Gastrocnemius medialis (tissue), 4 donors: ENCODE measurements at places on chromosomes 11 and 22.

GRCh38 chr11:2314525-2315394 lies 12.9 kb downstream of the TSPAN32 start:
- DNase-seq = no peak

GRCh38 chr11:69682681-69683326 lies 7.7 kb upstream of the LTO1 start:
- DNase-seq = no peak

GRCh38 chr22:16774911-16775500 lies 50.2 kb downstream of the XKR3 start:
- DNase-seq = no peak

DNA sequence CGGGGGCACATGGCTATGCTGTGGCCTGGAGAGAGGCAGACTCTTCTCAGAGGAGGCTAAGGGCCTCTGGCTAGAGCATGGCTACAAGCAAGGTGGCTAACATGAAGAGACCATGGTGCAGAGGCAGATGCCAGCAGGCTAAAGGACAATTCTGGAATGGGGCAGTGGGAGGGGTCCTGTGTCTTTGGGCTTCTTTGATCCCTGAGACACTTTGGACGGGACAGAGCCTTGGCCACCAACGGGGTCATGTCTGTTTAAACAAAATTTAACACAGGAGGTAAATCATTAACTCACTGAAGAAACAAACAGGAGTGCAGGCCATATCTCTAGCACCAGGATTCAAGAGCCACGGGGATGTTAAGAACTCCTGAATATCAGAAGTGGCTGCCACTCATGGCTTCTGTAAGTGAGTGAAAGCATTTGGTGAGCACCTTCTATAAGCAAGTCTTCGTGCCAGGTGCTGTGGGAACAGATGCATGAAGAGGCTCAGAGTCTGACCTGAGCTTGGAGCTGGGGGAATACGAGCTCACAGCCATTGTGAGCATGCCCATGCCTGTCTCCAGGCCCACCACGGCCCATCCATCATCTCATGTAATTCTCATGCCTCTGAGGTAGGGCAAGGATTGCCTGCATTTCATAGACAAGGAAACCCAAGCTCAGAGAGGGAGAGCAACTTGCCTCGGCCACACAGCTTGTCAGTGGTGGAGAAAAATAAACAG lies 18.3 kb upstream of the ZNRF3 start:
- no peak for DNase-seq

DNA sequence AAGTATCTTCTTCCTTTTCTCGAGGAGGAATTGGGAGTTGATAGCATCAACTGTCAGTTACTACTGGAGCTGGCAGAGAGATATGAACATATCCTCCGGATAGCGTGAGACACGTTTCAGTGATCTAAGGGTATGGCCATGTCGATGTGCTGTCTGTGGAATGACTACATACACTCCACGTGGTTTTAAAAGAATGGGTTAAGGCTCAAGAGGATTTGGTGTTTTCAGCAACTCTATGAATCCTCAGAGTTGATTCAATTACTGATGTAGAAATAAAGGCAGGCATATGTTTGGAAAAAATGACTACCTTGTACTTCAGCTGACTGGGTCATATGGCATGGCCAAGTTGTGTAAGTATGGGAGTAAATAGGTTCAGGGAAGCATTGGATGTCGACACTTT lies 22.9 kb downstream of the MMP13 start:
- DNase-seq = no peak

DNA sequence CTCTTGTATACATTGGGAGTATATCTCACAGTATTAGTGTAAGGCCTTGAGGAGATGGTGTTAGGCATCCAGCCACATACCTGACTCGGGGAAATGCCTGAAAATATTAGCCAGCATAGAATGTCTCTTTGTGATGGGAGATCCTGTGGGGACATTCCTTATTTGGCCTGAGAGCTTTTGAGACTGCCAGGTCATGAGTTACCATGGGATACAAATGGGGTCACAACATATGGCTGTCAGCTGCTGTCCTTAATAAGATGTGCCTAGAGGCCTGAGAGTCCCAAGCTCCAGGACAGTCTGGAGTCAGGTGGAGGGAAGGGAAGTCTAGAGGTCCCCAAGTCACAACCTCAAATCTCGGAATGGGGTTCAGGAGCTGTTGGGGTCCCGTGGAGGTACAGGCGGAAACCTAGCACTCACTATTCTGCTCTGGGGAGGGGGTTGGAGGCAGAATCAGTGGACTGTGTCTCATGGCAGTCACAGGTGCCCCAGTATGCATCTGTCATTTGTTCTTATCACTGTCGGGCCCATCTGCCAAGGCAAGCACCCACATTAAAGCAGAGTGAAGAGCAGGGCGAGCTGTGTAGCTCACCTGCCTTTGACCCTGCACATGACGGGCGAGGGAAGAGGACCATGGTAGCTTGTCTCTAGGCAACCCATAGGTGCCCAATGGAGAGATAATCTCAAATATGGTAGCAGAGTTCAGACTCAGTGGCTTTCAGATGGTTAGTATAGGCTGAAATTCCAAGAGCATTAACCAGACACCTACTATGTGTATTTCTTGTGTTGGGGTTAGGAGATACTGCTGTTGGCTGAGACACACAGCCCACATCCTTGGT lies 29.9 kb downstream of the KCNQ1OT1 start:
- no peak for DNase-seq

DNA sequence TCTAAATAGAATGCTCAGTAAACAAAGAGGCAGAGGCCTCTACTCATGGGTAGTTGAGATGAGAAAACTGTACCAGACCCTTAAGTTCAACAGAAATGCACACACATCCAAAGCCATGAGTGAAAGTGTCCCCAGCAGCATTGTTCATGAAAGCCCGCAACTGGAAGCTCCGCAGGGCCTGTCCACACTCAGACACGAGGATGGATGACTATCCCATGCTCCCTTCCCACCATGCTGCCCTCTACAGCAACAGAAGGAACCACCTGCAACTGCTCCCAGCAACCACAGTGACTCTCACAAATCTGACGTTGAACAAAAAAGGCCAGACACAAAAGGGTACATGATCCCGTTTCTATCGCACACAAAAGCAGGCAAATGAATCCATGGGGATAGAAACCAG lies 76.9 kb upstream of the ANO1 start:
- no peak for DNase-seq

DNA sequence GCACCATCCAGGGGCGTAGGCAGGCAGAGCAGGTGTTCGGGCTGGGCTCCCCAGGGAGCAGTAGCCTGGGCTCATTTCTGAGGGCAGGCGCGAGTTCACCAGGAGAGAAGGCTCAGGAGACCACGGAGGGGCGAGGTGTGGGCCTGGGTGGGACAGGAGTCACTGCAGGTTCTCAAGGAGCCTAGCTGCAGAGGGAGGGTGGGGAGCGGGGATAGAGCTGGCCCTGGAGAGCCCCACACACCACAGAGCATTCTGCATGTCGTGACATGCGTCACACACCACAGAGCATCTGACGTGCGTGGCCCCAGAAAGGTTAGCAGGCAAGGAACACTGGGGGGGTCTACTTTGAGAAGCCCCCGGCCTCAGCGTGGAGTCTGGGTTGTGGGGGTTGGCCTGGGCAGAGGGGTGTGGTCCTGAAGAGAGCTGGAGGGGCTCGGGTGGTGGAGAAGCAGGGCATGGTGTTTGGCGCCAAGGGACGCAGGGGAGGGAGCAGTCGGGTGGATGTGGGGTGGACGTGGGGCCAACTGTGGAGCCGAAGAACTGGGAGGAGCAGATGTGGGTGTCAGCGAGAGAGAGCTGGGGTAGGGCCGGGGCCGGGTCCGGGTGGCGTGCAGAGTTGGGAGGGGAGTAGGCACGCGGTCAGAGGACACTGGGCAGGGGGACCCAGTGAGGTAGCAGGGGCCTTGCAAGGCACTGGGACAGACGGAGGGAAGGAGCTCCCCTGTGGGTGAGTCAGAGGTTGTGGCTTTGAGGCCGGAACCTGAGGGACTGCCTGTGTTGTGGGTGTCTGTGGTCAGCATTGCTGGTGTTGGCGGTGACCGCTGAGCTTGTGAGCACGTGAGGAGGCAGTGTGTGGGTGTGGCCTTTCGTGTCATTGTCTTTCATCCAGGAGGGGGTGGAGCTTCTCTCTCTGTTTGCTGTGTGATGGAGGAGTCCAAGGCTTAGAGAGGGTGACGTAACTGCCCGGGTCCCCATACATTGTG lies 25.5 kb downstream of the CTTN start:
- no peak for DNase-seq

- DNase-seq = no peak
Measured at GRCh38 chr11:57403802-57404147, 13.3 kb upstream of the PRG2 start.

GRCh38 chr22:48705917-48706605 lies 1121.6 kb downstream of the BRD1 start:
- no peak for DNase-seq

- DNase-seq = no peak
Measured at GRCh38 chr11:83866655-83867054, 580.5 kb upstream of the CCDC90B start.

GRCh38 chr11:59186130-59186594 lies 14.2 kb downstream of the DTX4 start:
- DNase-seq = no peak

- DNase-seq = no peak
Measured at GRCh38 chr11:46248289-46249102, 29.0 kb upstream of the CREB3L1 start.

GRCh38 chr11:113840932-113841664 lies 34.3 kb downstream of the USP28 start:
- DNase-seq = no peak

GRCh38 chr22:49295465-49295743 lies 532.3 kb downstream of the BRD1 start:
- DNase-seq = no peak

DNA sequence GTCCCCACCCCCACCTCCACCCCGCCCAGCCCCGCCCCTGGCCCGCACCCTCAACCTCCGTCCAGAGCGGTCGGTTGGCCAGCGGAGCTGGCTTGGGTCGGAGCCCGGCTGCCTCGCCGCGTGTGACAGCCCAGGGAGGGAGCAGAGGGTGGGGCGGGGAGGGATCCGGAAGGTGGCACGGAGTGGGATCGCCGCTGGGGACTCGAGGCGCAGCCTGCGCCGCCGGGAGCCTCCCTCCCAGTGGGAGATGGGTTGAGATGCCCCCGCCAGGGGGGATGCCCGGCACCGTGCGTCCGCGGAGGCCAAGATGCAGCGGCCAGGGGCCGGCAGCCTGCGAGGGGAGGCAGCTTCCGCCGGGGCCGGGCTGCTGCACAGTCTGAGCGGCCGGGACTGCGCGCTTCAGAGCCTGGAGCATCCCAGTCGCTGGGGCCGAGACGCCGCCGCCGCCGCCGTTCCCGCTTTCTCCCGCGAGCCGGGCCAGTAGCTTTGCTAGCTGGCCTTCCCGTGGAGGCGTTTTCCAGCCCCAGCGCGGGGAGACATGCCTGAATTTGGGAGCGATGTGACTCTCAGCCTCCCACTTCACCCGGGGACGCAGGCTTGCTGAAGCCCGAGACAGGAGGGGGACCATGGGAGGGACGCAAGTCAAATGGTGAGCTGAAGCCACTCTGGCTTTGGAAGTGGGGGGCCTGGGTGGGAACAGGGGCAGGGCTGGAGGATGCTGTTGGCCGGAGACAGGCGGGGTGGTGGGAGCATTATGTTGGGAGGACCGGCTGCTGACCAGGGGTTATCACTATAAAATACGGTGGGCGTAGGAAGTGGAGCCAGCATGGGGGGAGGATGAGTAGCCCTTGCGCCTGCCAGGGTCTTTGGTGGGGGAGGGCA lies 40.2 kb downstream of the DIXDC1 start:
- DNase-seq = peak; percentile 51

DNA sequence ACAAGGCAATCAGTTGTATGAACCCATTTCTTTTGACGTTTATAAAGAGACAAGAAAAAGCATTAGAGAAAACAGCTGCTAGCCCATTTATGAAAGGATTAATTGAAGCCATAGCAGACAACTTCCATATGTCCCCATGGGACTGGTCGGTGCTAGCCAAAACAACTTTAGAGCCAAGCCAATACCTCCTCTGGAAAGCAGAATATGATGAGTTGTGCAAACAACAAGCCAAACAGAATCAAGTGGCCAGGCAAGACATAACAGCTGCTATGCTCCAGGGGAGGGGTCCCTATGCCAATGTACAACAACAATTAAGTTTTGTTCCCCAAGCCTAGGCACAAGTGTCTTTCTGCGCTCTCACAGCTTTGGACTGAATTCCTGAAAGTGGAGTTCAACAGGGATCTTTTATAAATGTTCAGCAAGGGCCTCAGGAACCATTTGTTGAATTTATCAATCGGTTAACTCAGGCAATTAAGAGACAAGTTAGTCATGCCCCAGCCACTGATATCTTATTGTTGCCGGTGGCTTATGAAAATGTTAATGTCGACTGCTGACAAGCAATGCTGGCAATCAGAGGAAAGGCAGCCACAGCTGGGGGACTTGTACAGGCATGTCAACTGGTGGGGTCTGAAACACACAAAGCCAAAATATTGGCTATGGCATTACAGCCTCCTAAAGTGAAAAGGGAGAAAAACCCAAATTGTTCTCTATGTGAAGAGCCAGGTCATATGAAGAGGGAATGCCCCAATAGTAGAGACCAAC lies 1593.1 kb upstream of the TENM4 start:
- DNase-seq = no peak
